ENCODE measurements at places on chromosomes 4 and X.

GRCh38 chrX:15719324-15719968 lies 18.6 kb upstream of the CA5B start:
- no peak for DNase-seq

DNA sequence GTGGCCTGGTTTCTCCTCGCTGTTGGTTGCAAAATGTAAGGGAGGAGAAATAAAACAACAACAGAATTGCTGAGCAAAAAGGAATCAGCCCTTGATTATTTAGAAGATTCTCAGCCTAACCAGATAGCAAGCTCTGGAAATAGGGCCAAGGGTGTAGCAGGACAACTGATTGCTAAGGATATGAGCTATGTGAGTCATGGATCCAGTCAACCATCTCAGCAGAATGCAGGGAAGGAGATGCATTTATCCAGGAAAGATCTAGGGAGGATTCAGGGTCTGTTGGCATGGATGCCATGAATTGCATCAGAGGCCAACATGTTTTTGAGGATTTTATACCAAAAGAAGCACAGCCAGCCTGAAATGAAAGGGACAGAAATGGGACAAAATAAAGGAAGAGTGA lies 2.2 kb upstream of the XAGE3 start:
- no peak for DNase-seq

DNA sequence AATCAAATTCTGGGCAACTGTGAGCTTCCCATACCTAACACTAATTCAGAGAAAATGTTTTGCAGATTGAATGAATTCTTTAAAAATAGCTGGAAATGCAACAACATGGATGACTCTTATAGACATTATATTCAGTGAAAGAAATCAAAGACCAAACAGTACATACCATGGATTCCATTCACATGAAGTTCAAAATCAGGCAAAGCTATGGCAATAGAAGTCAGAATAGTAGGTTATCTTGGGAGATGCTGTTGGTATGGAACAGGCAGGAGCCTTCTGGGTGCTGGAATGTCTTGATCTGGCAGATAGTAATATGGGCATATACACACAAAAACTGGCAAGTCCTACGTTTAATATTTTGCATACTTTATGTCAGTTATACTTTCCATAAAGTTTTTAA lies 25.5 kb upstream of the CBLL2 start:
- DNase-seq, result no peak

DNA sequence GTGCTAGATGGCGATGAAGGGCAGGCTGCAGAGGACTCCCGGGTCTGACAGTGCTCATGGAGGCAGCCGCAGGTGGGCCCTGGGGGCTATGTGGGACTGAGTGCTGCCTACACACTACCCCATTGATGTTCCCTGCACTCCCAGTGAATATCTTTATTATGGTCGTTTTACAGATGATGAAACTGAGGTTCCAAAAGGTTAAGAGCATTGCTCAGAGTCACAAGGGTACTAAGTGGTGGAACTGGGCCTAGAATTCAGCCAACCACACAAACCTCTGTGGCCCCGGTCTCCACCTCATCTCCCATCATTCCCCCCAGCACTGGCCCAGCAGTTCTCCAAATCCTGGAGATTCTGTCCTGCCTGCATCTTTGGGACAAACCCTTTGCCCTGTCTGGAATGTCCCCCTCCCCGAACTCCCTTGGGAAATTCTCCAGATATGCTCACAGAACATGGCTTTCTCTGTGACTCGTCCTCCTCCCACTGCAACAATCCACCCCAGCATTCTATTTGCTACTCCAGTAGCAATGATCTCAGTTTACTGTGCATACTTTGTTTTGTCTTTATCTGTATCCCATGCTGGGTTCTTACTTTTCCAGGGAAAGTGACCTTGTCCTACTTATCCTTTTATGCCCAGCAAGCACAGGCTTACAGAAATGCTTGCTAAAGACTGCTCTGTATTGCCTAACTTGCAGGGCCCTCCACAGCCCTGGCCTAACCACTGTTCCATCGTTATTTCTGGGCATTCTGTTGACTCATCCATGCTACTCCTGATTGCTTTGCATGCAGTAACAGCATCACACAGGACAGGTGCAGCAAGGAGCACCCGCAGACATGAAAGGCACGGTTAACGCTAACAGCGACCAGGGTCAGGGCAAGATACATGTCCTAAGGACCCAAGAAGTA lies 14.0 kb downstream of the PNMA6F start:
- DNase-seq, result no peak

DNA sequence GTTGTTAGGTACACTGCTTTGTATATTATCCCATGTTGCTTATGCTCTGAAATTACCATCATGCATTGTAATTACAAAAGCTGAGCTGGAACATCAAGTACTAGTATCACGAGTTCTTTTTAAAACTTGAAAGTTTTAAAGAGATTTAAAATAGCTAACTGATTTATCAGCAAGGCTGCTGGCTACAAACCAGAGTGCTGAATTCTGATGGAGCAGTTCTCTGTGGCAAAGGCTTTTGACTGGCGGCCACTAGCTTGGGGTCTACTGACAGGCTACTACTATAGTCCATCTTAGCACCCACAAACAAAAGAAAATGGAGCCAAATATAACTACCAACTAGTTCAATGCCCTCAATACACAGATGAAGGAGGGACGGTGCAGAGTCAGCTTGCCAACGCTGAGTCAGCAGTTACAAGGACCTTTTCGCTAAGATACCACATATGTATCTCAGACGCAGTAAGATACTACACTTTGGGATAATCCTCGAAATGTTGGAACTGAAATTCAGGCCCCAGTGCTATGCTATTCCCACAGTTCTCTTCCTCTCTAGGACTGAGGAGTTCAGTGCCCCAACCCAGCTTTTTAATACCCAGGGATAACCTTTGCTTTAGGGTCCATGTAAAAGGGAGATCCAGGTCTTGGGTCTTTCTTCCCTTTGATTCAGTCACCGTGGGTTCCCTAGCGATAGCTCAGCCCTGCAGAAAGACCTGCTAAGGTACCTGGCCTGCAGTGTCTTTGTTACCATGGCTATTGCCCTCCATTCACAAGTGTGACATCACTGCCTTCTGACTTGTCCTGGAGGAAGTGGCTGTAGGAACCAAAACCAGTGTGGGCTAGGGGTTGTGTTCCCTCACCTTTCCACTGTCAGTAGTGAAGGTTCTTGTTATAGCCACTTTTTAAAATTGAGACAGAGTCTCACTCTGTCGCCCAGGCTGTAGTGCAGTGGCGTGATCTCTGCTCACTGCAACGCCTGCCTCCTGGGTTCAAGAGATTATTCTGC lies 22.8 kb downstream of the MFAP3L start:
- DNase-seq, result no peak

- no peak for DNase-seq
These were observed 191.9 kb downstream of the FBXW7 start for GRCh38 chr4:152344001-152344400.

- no peak for DNase-seq
These were observed 42.4 kb upstream of the GAB1 start for GRCh38 chr4:143294310-143294709.

DNA sequence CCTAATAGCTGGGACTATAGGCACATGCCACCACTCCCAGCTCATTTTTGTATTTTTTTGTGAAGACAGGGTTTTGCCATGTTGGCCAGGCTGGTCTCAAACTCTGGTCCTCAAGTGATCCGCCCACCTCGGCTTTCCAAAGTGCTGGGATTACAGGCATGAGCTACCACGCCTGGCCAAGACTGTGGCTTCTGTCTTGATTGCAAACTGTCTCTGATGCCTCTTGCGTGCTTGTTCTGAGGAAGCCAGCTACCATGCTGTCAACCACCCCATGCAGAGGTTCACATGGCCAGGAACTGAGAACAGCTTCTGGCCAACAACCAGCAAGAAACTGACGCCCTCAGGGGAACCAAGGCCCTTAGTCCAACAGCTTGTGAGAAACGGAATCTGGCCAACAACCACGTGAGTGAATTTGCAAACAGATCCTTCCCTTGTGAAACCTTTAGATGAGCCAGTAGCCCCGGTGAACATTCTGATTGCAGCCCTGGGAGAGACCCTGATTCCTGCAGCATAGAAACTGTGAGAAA lies 71.2 kb downstream of the SUPT20HL2 start:
- DNase-seq, result no peak

DNA sequence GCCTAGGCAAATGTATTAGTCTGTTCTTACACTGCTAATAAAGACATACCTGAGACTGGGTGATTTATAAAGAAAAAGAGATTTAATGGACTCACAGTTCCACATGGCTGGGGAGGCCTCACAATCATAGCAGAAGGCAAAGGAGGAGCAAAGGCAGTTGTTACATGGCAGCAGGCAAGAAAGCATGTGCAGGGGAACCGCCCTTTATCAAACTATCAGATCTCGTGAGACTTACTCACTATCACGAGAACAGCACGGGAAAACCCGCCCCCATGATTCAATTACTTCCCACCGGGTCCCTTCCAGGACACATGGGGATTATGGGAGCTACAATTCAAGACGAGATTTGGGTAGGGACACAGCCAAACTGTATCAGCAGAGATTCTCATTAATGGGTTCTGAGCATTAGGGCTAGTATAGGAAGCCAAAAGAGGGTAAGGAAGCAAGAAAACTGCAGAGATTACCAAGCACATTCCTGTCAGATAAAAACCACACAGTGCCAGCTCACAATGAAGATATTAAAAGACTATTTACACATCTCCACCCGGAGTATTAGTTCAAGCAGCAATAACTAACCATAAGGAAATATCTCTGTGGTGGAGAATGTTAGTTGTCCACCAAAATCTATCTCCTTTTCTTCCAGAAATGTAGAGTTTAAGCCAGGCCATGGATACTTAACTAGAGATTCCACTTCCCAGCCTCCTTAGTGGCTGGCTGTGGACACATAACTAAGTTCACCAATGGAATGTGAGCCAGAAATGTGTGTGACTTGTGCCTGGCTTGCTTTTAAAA lies 61.2 kb upstream of the HOPX start:
- no peak for DNase-seq

DNA sequence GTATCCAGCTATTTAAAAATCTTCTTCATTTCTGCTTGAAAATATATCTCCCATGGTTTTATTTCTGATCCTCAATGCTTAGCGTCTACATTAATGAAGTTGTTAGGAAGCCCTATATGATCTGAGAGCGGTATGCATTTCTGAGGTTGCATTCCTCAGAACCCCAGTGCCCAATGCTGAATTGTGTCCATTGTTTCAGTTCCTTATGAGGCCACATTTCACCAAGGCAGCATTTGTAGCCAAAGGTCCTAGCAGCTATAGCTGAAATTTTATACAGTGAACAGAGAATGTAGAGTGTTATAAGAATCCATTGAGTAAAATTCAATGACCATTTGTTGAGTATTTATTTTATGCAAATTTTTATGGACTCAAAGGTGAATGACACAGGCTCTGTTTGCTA lies 209.5 kb downstream of the PCDH7 start:
- DNase-seq, result no peak

DNA sequence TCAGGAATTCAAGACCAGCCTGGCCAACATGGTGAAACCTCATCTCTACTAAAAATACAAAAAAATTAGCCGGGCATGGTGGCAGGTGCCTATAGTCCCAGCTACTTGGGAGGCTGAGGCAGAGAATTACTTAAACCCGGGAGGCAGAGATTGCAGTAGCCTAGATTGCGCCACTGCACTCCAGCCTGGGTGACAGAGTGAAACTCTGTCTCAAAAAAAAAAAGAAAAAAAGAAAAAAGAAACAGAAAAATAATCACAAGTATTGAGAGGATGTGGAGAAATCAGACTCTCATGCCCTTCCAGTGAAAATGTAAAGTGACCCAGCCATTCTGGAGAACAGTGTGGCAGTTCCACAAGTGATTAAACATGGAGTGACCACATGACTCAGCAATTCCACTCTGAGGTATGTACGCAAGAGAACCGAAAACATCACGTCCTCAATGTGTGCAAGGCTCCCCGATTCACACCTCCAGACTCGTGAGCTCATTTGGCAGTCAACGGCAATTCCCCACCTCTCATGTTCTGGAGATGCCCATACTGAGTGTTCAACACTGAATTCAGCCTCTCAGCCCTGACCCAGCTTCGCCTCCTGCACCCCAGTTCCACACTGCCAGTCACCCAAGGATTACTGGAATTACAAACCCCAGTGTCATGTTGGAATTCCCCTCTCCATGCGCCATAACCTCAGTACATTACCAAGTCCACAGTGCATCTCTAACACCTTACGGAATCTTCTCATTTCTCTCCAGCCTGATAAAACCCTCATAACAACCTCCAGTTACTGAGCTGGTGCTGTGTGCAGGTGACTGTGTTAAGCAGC lies 21.1 kb downstream of the ACOX3 start:
- no peak for DNase-seq

DNA sequence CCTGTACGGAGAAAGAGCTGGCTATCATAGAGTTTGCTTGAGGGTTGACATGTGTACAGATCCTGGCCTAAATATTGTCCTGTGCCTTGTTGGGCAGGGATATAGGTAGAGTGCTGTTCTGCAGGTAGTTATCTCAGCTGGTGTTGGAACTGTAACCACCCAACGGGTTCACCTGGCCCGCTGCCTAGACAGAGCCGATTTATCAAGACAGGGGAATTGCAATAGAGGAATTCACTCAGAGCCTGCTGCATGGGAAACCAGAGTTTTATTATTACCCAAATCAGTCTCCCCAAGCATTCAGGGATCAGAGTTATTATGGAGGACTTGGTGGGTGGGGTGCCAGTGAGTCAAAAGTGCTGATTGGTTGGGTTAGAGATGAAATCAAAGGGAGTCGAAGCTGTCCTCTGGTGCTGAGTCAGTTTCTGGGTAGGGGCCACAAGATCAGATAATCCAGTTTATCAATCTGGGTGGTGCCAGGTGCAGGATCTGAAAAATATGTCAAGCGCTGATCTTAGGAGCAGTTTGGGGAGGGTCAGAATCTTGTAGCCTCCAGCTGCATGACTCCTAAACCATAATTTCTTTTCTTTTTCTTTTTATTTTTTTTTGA lies 42.5 kb upstream of the XIAP start:
- no peak for DNase-seq

GRCh38 chr4:94251094-94251493 lies 43.4 kb downstream of the SMARCAD1 start:
- no peak for DNase-seq

GRCh38 chrX:154026136-154027021 lies 6.7 kb upstream of the IRAK1 start:
- DNase-seq, result no peak

DNA sequence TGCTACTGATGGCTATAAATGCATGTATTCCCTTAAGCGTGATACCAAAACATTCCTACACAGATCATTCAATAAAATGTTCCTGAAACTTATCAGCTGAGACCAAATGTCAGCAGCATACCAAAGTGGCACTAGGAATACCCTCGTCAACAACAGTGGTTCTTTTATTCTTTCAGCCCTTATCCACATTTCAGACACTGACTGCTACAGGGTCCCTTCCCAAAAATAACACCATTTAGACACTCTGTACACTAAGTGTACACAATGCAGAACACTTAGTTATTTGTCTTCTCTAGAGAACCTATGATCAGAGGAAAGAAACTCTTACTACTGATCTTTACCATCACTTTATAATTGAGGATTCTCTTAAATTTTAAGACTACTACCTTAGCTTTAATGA lies 94.1 kb downstream of the ATRX start:
- no peak for DNase-seq

DNA sequence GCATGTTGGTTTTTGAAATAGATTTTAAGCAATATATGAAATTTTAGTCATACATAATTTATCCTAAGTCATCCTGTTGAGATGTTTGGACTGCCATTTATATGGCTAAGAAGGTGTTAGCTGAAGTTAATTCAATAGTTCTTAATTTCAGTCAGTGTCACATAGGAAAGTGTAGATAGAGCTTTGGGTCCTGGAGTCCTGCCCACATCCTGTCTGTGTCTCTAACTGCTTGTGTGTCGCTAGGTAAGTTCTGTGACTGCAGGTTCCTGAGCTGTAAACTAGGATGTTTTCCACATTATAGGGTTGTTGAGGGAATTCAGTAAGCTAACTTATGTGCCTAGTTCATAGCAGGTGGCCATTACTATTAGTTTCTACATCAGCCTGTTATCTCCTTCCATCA lies 20.7 kb downstream of the OFD1 start:
- peak; percentile 47 for DNase-seq

All from Jurkat, Clone E6-1 (cell line).